ENCODE measurements at places on chromosomes 5 and 9. TPM values are rescaled to one million over a fixed set of nuclear protein-coding genes. Genes with fewer than 3 reads are reported as not detected.

ZFP2 gene
- 2.1 TPM for total RNA-seq

DNA sequence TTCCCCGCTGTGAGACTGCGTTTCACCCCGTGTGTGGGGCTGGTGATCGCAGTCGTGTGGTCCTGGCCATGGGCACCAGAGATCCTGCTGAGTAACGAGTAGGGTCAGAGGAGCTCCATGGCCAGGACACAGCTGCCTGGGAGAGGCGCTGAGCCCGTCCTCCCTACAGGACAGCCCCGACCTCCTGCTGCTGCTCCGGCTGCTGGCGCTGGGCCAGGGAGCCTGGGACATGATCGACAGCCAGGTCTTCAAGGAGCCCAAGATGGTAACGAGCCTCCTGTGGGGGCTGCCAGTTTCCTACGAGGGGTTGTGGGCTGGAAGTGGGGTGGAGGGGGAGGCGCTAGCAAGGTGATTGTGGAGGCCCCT is 11.0 kb downstream of the NELFB start:
- H3K4me3 ChIP-seq, result no peak overlapping the region
- peaks cover 38% of the 10 kb centered on the region for H3K36me3 ChIP-seq
- no peaks in the 10 kb centered on the region for H3K27me3 ChIP-seq
- DNase-seq, result peak; percentile 61
- H3K27ac ChIP-seq, result no peak overlapping the region

CLK4 gene
- 35.4 TPM for total RNA-seq

FCHO2 gene
- total RNA-seq, result 83.9 TPM

ENHO gene
- 0.61 TPM for total RNA-seq

- peaks cover 16% of the 10 kb centered on the region for H3K36me3 ChIP-seq
- no peaks in the 10 kb centered on the region for H3K4me1 ChIP-seq
- no peak overlapping the region for H3K27ac ChIP-seq
- no peak overlapping the region for H3K4me3 ChIP-seq
- no peak for DNase-seq
These were observed 53.2 kb upstream of the UBTD2 start for GRCh38 chr5:172336676-172337285.

DNA sequence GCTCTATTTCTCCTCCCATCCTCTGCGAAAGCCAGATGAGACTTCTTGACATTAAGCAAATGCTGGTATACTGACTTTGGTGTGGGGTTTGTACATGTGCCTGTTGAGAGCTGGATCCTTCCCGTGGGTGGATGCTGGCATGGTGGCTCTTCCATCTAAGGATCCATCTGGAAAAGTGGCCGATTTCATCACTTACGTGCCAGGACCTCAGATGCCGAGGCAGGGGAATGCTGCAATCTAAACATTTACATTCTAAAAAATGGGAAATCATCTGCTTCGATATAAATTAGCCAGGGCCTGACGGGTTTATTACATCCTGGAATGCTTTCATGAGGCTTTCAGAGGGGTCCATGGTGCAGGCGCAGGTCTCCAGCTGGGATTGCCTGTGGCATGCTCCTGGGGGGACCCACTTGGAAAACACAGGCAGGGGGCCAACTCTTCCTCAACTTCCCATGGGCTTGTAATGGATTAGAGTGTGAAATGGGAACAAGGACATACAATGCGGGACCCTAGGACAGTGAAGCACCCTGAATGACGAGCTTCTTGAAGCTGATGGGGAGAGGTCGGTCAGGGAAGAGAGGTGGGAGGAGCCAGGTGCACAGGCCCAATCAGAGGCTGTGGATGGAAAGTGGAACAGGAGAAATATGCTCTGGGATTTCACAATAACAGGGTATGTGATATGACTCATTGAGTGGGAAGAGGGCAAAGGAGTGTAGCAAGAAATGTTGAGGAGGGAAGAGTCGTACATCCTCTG is 105.5 kb upstream of the PITX1 start:
- peaks cover 10% of the 10 kb centered on the region for H3K4me1 ChIP-seq
- H3K27me3 ChIP-seq, result no peaks in the 10 kb centered on the region
- H3K4me3 ChIP-seq, result no peak overlapping the region
- no peaks in the 10 kb centered on the region for H3K36me3 ChIP-seq
- no peak overlapping the region for H3K27ac ChIP-seq
- no peak for DNase-seq

BRD9 gene
- 33.8 TPM for total RNA-seq

DNA sequence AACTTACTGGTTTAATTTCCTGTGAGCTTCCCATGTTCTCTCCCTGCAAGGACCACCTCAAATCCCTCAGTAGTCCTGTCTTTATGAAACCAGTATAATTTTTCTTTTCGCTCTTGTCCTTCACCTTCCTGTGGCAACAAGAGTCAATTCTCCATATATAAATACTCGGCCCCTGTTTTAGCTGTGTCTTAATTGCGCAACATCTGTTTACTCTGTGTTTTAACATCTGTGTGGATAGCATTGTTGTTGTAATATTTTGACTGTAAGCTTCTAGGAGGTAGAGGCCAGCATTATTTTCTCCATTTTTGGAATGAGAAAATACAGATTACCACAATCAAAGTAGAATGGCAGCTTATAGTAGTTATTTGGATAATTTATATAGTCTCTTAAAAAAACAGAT is 30.2 kb upstream of the CDKN2B start:
- no peak for DNase-seq
- no peak overlapping the region for H3K4me3 ChIP-seq
- H3K4me1 ChIP-seq, result peaks cover 9% of the 10 kb centered on the region
- H3K27me3 ChIP-seq, result no peaks in the 10 kb centered on the region

GRCh38 chr5:107104040-107104995 is 566.4 kb downstream of the EFNA5 start:
- no peaks in the 10 kb centered on the region for H3K36me3 ChIP-seq
- H3K4me3 ChIP-seq, result no peak overlapping the region
- H3K27me3 ChIP-seq, result no peaks in the 10 kb centered on the region
- DNase-seq, result no peak
- no peak overlapping the region for H3K27ac ChIP-seq

SLC25A46 gene
- total RNA-seq, result 39.0 TPM

DNA sequence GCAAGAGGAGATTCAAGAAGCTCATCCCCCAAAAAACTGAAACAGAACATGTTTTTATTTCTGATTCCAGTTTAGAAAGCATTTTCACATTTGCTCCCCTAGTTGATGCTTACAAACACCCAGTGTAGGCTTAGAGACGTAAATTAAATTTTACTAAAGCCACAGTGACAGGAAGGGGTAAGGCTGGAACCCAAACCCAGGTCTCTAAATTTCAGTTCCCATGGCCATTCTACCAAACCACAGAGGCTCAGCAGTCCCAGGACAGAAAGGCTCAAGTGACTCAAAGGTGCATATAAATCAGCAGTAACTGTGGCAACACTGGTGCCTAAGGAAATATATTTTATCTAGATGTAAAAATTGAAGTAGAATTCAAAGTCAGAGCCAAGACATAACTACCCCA is 128.7 kb downstream of the CEP120 start:
- no peaks in the 10 kb centered on the region for H3K36me3 ChIP-seq
- no peaks in the 10 kb centered on the region for H3K27me3 ChIP-seq
- no peaks in the 10 kb centered on the region for H3K4me1 ChIP-seq
- no peak for DNase-seq
- no peak overlapping the region for H3K27ac ChIP-seq

- no peaks in the 10 kb centered on the region for H3K27me3 ChIP-seq
- no peak for DNase-seq
- H3K4me1 ChIP-seq, result peaks cover 13% of the 10 kb centered on the region
- no peak overlapping the region for H3K4me3 ChIP-seq
- no peaks in the 10 kb centered on the region for H3K36me3 ChIP-seq
- peak overlapping the region; percentile 62 for H3K27ac ChIP-seq
These were observed 344.6 kb downstream of the OSTF1 start for GRCh38 chr9:75432888-75433287.

DNA sequence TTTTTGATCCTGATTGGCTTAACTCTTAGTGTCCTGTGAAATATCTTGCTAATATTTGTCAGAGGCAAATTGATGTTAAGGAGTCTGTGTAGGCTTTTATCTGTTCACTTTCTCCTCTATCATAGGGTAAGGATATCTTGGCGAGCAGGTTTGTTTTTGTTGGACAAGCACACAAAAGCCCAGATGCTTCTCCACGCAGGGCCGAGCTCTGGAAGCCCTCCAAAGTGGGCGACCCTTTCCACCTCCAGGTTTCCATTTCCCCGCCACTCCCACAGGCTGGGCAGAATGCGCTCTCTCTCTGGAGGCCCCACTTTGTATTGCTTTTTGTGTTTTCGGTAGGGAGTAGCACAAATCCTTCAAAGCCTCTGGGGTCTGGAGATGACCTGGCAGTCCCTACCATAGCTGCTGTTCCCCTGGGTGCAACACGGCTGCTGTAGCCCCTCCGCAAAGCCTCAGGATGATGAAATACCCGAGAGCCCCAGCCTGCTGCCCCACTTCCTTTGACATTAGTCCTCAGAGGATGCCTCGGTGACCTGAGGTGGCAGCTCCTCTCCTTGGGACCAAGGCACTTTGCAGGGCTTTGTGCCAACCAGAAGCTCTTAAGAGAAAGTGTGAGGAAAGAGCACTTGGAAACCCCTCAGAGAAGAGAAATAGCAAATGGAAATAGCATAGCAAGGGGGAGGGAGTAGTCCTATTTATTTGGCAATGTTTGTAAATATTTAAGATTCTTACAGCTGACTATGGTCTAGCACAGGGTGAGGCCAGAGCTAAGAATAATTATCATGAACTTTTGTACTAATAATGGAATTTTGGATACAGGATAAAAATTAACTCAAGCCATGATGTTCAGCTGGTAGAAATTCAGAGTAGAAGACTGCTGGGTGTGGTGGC is 122.8 kb downstream of the ARHGEF28 start:
- no peaks in the 10 kb centered on the region for H3K27me3 ChIP-seq
- no peak for DNase-seq
- H3K27ac ChIP-seq, result peak overlapping the region; percentile 63

GRCh38 chr5:167571824-167572223 is 719.6 kb upstream of the WWC1 start:
- no peak overlapping the region for H3K4me3 ChIP-seq
- DNase-seq, result no peak
- no peak overlapping the region for H3K27ac ChIP-seq
- H3K4me1 ChIP-seq, result peaks cover 10% of the 10 kb centered on the region
- no peaks in the 10 kb centered on the region for H3K36me3 ChIP-seq

- H3K27me3 ChIP-seq, result no peaks in the 10 kb centered on the region
- DNase-seq, result no peak
- no peaks in the 10 kb centered on the region for H3K4me1 ChIP-seq
- H3K36me3 ChIP-seq, result no peaks in the 10 kb centered on the region
These were observed 1113.7 kb upstream of the WWC1 start for GRCh38 chr5:167177736-167178135.

GRCh38 chr5:149828161-149829011 is 98.3 kb downstream of the PPARGC1B start:
- no peak overlapping the region for H3K27ac ChIP-seq
- DNase-seq, result peak; percentile 89
- H3K27me3 ChIP-seq, result no peaks in the 10 kb centered on the region
- peaks cover 6% of the 10 kb centered on the region for H3K4me1 ChIP-seq
- peaks cover 6% of the 10 kb centered on the region for H3K36me3 ChIP-seq

Measured in upper lobe of right lung (tissue), 1 donor.